ENCODE measurements at places on chromosomes 5 and 9.

GRCh38 chr5:28313321-28313951, 1275.0 kb upstream of the CDH9 start:
- DNase-seq, result no peak

GRCh38 chr5:180090769-180091546, 19.4 kb upstream of the RNF130 start:
- DNase-seq, result no peak

GRCh38 chr9:128495296-128495695, 9.2 kb upstream of the GLE1 start:
- no peak for DNase-seq

DNA sequence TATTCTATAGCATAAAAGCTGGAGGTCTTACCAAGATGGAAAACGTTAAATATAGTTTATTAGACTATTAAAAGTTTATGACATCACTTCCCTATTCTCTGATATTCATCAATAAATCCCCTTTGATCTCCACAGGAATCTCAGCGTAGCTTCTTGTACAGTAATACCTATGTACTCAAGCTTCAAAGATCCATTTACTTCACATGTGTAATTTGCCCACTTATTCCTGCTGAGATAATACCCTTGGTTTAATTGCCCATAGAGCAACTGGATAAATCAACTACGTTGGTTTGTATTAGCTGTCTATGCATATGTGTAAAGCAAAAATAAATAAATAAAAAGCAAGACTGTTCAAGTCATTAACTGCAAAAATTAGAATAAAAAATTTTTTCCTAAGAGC, 219.7 kb downstream of the EFNA5 start:
- DNase-seq, result no peak

GRCh38 chr9:107226421-107226820, 56.7 kb upstream of the RAD23B start:
- DNase-seq, result no peak
